ENCODE measurements at places on chromosomes 12 and 14. TPM values are rescaled to one million over a fixed set of nuclear protein-coding genes. Genes with fewer than 3 reads are reported as not detected.

DNA sequence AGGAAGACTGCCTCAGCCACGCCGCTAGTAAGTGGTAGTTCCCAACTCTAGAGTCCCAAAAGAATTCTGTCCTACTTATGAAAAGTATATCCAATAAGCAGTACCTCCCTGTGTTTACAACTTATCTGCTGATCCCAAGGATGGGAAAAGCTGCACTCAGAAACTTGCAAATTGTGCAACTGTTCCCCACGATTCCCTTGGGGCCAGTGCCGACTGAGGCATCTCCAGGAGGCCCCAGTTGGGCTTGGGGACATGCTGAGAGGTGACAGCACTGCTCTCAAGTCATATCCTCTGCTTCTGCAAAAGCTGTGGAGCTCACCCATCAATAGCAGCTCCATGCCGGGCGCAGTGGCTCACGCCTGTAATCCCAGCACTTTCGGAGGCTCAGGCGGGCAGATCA is 23.7 kb downstream of the SPRING1 start:
- no peak for DNase-seq

GRCh38 chr14:96960598-96961116 is 163.5 kb downstream of the VRK1 start:
- no peak for DNase-seq

- DNase-seq: no peak
These were observed 168.5 kb downstream of the FOXN3 start for GRCh38 chr14:89248411-89249064.

DNA sequence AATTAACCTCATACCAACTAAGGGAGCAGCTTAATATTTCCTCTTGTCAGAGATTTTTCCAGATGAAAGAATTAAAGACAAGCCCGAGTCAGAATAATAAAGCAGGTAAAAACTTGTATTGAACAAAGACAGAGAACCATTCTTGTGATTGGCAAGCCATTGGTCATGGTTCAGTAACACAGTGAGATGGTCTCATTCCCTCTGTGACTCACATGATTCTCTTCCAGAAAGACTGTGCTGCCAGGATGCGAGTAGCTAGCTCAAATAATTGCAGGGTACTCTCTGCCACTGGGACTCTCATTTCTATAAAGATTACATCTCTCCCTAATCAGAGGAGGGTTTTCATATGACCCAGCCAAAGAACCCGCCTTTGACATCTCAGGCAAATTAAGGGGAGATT is 179.4 kb downstream of the PHLDA1 start:
- peak; percentile 91 for DNase-seq

SLC10A1 gene
- total RNA-seq: not detected

LAG3 gene
- 0.67 TPM for total RNA-seq

Measured in mammary epithelial cell (primary cell).